CD8-positive, alpha-beta memory T cell (primary cell): ENCODE measurements at places on chromosomes 1 and 21. TPM values are rescaled to one million over a fixed set of nuclear protein-coding genes. Genes with fewer than 3 reads are reported as not detected.

GRCh38 chr1:165235777-165236291, 120.7 kb downstream of the LMX1A start:
- H3K27me3 ChIP-seq = peaks cover 4% of the 10 kb centered on the region
- no peak for DNase-seq
- no peak overlapping the region for H3K4me3 ChIP-seq
- no peak overlapping the region for H3K27ac ChIP-seq
- H3K4me1 ChIP-seq = no peaks in the 10 kb centered on the region
- no peaks in the 10 kb centered on the region for H3K36me3 ChIP-seq

- H3K4me1 ChIP-seq = peaks cover 22% of the 10 kb centered on the region
- no peak overlapping the region for H3K4me3 ChIP-seq
- no peaks in the 10 kb centered on the region for H3K27me3 ChIP-seq
- H3K27ac ChIP-seq = no peak overlapping the region
Observed at GRCh38 chr1:58932859-58933598, 149.2 kb upstream of the JUN start.

The CHD5 gene
- polyA plus RNA-seq = not detected

- no peaks in the 10 kb centered on the region for H3K27me3 ChIP-seq
- DNase-seq = no peak
- no peak overlapping the region for H3K27ac ChIP-seq
- no peaks in the 10 kb centered on the region for H3K36me3 ChIP-seq
- H3K4me3 ChIP-seq = no peak overlapping the region
- H3K4me1 ChIP-seq = no peaks in the 10 kb centered on the region
Observed at GRCh38 chr1:54571326-54571725, 23.3 kb downstream of the ACOT11 start.

The GLIS1 gene
- 0.18 TPM for polyA plus RNA-seq

The FCMR gene
- polyA plus RNA-seq = 574 TPM

The CFAP74 gene
- polyA plus RNA-seq = not detected

DNA sequence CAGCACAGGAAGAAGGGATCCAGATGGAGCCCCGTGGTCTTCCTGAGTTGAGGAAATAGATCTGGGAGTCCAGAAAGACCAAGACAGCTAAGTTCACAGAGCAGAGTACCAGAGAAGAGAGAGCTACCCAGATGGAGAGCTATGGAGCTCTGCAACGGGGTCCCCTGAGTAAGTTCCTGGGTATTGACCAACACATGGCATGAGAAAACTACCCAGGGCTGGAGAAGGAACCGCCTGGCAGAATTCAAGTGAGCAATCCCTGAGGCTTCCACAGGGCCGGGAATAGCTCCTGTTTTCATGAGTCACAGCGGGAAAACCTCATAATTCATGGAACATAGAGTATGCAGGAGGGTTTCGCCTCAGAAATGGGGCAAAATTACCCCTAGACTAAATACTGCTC, 19.7 kb downstream of the STPG1 start:
- H3K4me1 ChIP-seq = peaks cover 33% of the 10 kb centered on the region
- no peak overlapping the region for H3K27ac ChIP-seq
- DNase-seq = no peak
- H3K27me3 ChIP-seq = no peaks in the 10 kb centered on the region

The CFAP107 gene
- polyA plus RNA-seq = not detected

DNA sequence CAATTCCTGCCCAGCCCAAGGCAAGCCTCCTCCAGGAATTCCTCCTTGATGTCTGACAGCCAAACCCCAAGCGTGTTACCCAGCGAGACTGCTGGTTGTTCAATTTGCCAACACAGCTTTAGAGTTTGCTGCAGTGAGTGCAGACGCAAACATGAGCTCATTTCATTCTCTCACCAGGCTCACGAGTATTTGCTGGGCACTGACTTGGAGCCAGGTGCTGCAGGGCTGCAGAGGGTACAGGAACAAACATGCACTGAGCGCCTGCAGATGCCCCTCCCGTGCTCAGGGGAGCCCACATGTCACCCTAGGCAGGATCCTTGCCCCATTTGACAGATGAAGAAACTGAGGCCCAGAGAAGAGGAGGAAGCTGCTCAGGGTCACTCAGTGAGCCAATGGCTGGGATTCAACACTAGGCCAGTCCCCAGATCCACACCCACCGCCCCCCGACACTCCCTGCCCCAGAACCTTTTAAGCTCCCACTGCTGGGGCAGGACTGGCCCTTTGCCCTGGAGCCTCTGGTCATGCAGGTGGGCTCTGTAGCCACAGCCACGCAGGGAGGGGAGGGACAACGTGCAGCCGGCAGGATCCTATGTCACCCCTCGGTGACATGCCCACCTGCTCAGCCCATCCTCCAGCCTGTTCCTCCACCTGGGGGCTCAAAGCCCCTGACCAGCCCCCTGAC, 363.7 kb downstream of the MATN1 start:
- H3K4me3 ChIP-seq = no peak overlapping the region
- no peak for DNase-seq
- H3K4me1 ChIP-seq = no peaks in the 10 kb centered on the region
- H3K36me3 ChIP-seq = no peaks in the 10 kb centered on the region

DNA sequence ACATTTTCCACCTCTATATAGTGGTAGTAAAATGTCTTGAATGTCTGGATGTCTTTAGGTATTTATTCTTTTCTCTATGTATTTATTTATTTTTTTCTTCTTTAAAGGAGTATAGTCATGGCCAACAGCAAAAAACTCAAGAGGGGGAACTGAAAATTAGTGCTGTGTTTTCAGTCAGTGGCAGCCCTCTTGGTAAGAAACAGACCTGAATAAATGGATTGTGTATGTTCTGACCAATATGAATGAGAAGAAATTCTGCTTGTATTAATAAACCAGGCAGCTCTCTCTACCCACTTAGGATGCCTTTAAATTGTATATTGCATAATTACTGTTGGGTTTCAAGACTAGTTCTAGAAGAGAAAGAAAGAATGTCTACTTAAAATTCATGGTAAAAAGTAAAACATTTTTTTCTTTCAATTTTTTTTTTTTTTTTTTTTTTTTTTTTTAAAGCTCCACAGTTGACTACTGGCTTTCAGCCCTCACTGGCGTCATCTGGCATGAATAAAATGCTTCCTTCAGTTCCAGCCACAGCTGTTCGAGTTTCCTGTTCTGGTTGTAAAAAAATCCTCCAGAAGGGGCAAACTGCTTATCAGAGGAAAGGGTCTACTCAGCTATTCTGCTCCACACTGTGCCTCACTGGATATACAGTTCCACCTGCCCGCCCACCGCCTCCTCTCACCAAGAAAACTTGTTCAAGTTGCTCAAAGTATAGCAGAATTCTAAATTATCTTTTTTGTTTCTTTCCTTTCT, 101.6 kb downstream of the ZMYM4 start:
- no peaks in the 10 kb centered on the region for H3K27me3 ChIP-seq
- H3K27ac ChIP-seq = no peak overlapping the region
- no peak for DNase-seq

DNA sequence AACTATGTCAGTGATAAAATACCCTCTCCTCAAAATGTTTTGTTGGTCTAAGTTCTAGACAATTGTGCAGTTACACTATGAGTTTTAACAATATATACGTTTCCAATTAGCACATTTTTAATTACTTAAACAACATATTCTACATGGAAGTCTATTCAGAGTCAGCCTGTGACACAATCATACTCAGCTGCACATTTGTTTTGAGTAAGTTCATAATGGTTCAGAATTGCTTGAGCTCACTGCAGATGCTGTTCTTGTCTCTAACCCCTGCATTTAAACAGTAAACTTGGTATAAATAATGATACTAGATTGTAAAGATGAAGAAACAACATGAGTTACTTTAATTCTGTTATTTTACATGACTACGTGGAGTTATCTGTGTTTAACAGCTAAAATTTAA, 30.6 kb downstream of the CDKN2C start:
- no peak for DNase-seq
- H3K4me1 ChIP-seq = no peaks in the 10 kb centered on the region
- no peak overlapping the region for H3K4me3 ChIP-seq
- no peaks in the 10 kb centered on the region for H3K36me3 ChIP-seq
- H3K27ac ChIP-seq = no peak overlapping the region

- no peak overlapping the region for H3K4me3 ChIP-seq
- no peaks in the 10 kb centered on the region for H3K4me1 ChIP-seq
- no peak overlapping the region for H3K27ac ChIP-seq
- H3K36me3 ChIP-seq = no peaks in the 10 kb centered on the region
- no peaks in the 10 kb centered on the region for H3K27me3 ChIP-seq
- no peak for DNase-seq
Observed at GRCh38 chr1:97334454-97334853, 586.4 kb downstream of the DPYD start.

The CDC20 gene
- 0.37 TPM for polyA plus RNA-seq

- H3K36me3 ChIP-seq = no peaks in the 10 kb centered on the region
- no peaks in the 10 kb centered on the region for H3K27me3 ChIP-seq
- no peak overlapping the region for H3K4me3 ChIP-seq
Observed at GRCh38 chr1:115251340-115251748, 86.7 kb downstream of the NGF start.

The KRTAP7-1 gene
- polyA plus RNA-seq = not detected

The ERRFI1 gene
- 1.1 TPM for polyA plus RNA-seq

The SERINC2 gene
- polyA plus RNA-seq = not detected

DNA sequence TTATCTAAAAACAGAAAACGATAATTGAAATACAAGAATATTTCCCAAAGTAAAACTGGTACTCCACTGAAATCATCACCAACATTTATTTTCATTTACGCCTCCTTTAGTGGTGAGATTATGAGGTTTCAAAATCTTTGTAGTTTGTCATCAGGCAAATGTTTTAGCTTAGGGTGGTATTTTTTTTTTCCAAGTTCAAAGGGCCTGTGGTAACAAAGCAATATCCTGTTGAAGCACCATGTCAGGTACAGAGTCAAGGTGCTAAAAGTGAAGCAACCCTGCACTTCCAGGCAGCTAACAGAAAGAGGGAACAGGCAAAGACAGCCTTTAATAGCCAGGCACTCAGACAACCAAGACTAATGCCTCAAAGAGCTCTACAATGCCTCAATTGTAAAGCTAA, 89.2 kb downstream of the JAK1 start:
- peak overlapping the region; percentile 6 for H3K4me3 ChIP-seq
- H3K36me3 ChIP-seq = peaks cover 35% of the 10 kb centered on the region
- no peak overlapping the region for H3K27ac ChIP-seq
- H3K4me1 ChIP-seq = peaks cover 55% of the 10 kb centered on the region

- no peaks in the 10 kb centered on the region for H3K4me1 ChIP-seq
- H3K36me3 ChIP-seq = no peaks in the 10 kb centered on the region
- no peak for DNase-seq
- H3K27me3 ChIP-seq = no peaks in the 10 kb centered on the region
Observed at GRCh38 chr21:28522014-28522799, 470.5 kb downstream of the LTN1 start.

- no peak overlapping the region for H3K4me3 ChIP-seq
- H3K36me3 ChIP-seq = no peaks in the 10 kb centered on the region
- no peak overlapping the region for H3K27ac ChIP-seq
Observed at GRCh38 chr1:151728151-151729054, 7.1 kb downstream of the RIIAD1 start.

GRCh38 chr1:227786673-227787512, 28.6 kb upstream of the PRSS38 start:
- peaks cover 16% of the 10 kb centered on the region for H3K4me1 ChIP-seq
- no peaks in the 10 kb centered on the region for H3K36me3 ChIP-seq
- no peaks in the 10 kb centered on the region for H3K27me3 ChIP-seq
- no peak overlapping the region for H3K27ac ChIP-seq
- H3K4me3 ChIP-seq = peak overlapping the region; percentile 73

DNA sequence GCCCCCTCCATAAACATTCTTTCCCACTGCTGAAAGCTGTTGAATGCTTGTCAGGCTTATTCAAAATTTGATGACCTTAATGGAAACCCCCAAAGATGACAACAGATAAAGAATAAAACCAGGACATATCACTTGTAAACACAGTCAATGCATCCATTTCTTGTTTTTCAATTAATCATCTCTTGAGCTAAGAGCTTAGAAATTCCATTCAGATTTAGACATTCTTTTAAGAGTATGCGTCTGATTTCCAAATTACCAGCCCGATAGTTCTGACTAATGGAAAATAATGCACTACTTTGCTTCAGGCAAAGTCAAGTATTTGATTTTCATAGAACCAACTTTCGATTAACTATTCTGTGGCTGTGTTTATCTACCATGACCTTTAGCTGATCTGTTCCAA, 100.6 kb upstream of the RUNX1 start:
- H3K4me1 ChIP-seq = no peaks in the 10 kb centered on the region
- no peak overlapping the region for H3K27ac ChIP-seq
- no peak overlapping the region for H3K4me3 ChIP-seq
- H3K27me3 ChIP-seq = no peaks in the 10 kb centered on the region
- DNase-seq = no peak

DNA sequence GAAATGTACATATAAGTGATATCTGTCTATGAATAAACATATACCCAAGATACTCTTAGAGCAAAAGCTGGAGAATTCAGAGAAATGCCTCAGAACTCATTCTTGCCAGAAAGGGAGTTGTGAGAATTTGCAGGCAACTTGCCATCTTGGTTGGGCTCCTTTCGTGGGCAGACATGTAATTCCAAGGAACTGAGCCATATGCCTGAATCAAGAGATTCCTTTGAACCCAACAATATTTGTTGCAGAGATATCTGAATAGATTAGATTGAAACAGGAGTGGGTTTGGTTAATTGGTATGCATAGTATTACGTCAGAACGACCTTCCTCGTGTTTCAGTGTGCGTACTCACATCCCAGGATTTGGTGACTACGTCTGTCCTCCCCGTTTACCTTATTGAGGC, 67.0 kb downstream of the TGFB2 start:
- no peak for DNase-seq
- H3K27ac ChIP-seq = no peak overlapping the region
- H3K27me3 ChIP-seq = no peaks in the 10 kb centered on the region
- no peak overlapping the region for H3K4me3 ChIP-seq
- H3K36me3 ChIP-seq = no peaks in the 10 kb centered on the region

DNA sequence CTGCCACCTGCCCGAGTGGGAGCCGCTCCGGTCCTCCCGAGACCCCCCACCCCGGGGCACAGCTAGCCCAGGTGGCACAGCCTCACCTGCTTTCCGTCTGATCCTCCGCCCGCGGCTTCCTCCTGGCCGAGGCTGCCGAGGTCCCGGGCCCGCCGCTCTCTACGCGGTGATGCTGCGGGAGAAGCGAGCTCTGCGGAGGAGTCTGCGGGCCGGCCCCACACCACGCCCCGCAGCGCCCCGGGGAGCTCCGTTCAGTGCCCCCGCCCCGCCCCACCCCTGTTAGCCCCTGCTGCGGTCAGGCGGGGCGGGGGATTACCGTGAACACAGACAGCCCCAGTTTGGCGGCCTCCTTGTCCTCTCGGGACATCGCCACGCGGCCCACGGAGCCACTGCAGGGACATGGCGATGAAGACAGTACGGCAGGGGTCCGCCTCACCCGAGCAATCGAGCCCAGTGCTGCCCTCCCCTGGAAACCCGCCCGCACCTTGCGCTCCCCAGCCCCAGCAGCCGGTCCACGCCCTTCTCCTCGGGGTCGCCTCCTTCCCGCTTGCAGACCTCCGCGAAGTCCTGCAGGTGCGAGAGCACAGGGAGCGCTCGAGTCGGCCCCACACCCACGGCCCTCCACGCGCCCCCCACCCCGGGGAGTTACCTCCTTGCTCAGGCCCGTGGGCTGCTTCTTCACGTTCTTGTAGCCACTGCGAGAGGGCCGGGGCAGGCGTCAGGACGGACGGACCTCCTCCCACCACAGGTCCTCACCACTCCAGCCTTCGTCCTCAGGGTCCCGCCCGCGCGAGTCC, 933 bp downstream of the C1orf35 start:
- peaks cover 18% of the 10 kb centered on the region for H3K4me1 ChIP-seq
- peaks cover 27% of the 10 kb centered on the region for H3K36me3 ChIP-seq
- peak overlapping the region; percentile 85 for H3K27ac ChIP-seq
- H3K4me3 ChIP-seq = peak overlapping the region; percentile 43
- DNase-seq = peak; percentile 80

The NDC1 gene
- 6.4 TPM for polyA plus RNA-seq

GRCh38 chr1:4128616-4129015, 228.5 kb upstream of the C1orf174 start:
- H3K36me3 ChIP-seq = no peaks in the 10 kb centered on the region
- no peaks in the 10 kb centered on the region for H3K27me3 ChIP-seq
- no peaks in the 10 kb centered on the region for H3K4me1 ChIP-seq
- no peak for DNase-seq
